ENCODE measurements at places on chromosomes 3 and 15.

DNA sequence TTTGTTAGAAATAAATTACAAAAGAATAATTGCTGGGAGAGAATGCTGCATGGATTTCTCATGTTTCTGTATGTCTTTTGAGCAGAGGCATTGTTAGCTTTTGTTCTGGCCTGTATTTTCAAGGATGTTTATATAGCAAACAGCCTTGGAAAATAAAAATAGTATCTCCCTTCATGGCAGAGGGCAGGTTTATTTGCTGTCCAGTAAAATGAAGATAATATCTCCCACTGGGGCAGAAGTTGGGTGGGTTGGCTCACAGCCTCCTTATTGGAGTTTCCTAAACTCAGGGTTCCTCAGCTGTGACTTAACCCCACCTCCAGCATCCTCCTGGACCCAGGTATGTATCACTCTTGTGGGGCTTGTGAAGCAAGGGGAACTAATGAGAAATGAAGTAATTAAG is 43.7 kb upstream of the THSD4 start:
- no peak for DNase-seq

GRCh38 chr3:178948546-178948945 is 123.1 kb downstream of the ZMAT3 start:
- no peak for DNase-seq

GRCh38 chr15:60135961-60136360 is 131.8 kb downstream of the FOXB1 start:
- no peak for DNase-seq

DNA sequence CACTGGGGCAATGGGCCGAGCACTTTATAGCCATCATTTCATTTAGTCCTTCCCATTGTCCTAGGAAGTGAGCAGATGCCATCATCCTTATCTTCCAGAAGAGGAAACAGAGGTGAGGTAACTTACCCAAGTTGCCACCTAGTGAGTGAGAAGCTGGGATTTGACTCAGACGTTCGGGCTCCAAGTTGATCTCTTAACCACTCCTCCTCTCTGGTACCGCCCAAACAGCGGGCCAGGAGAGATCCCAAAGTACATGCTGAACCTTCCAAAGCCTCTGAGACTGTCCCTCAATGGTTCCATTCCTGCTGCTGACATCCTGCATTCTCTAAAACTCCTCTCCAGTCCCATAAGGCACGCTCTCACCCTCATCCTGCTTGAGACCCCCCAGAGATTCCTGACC is 56.2 kb downstream of the EXOG start:
- no peak for DNase-seq

DNA sequence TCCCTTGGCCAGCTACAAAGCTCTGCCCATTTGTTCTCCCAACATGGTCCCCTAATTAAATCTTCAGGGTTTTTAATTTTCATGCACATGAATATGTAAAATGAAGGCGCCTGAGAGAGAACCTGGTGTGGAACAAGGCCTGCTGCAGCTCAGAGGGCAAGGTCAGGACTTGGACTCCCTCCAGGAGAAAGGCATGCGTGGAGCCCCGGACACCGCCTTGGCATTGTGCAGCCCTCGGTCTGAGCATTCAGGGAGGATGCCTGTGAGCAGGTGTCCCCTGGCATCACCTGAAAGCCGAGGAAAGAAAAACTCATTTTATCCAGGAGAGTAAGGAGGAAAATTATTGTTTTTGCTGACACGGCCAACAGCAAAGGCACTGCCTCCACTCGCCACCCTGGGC is 33.8 kb upstream of the EPHB1 start:
- no peak for DNase-seq

DNA sequence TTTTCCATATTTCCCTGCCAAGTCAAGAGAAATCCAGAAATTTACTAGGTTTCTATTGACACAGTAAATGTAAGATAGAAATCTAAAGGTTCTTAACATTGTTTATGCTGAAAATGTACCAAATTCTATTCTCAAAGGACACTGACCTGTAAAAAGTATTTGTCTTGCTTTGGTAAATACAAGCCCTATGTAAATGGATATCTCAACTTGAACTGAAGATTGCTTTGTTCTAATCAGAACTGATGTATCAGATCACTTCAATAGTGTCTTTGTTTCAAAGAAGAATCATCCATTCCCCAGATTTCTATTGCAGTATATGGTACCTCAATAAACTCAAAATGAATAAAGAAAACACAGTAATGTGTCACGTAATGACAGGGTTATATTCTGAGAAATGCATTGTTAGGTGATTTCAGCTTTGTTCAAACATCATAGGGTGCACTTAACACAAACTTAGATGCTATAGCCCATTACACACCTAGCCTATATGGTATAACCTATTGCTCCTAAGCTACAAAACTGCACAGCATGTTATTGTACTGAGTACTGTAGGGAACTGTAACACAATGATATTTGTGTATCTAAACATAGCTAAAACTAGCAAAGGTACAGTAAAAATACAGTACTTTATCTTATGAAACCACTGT is 143.5 kb upstream of the NECTIN3 start:
- no peak for DNase-seq

- no peak for DNase-seq
Measured at GRCh38 chr3:9687514-9687913, 16.1 kb upstream of the CPNE9 start.

GRCh38 chr3:50189274-50189673 is 2.1 kb upstream of the GNAT1 start:
- peak; percentile 43 for DNase-seq

GRCh38 chr3:119939077-119939476 is 155.2 kb downstream of the GSK3B start:
- no peak for DNase-seq

Measured in NCI-H510A (cell line).